ENCODE measurements at places on chromosomes 16 and 17.

DNA sequence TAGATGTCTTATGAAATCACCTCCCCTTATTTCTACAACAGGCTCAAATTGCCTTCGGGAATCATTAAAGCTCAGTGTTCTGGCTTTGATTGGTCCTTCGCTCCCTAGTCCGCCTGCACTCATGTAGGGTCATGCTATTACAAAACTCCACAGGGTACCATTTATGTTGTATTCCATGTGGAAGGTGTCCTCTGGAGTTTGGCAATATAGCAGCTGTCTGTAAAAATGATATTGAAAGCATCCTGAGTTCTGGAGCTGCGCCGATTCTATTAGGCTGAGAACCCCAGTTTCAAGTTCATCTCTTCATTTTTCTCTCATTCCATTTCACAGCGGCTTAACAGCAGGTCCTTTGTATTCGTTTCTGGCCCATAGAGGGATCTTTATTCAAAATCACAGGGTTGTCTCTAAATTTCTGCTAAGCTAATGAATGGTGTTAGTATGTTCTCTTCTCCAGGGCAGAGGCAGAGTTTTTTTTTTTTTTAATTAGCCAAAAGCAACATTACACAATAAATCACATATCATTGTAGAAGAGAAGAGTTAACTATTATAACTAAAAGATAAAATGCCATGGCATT lies 71.9 kb upstream of the TEKT1 start:
- DNase-seq, result no peak

- DNase-seq, result no peak
Measured at GRCh38 chr17:6924208-6924607, 71.6 kb upstream of the ALOX12 start.

- DNase-seq, result no peak
Measured at GRCh38 chr16:5678371-5678770, 580.8 kb upstream of the EEF2KMT start.

- no peak for DNase-seq
Measured at GRCh38 chr16:10169904-10170410, 12.3 kb downstream of the GRIN2A start.

DNA sequence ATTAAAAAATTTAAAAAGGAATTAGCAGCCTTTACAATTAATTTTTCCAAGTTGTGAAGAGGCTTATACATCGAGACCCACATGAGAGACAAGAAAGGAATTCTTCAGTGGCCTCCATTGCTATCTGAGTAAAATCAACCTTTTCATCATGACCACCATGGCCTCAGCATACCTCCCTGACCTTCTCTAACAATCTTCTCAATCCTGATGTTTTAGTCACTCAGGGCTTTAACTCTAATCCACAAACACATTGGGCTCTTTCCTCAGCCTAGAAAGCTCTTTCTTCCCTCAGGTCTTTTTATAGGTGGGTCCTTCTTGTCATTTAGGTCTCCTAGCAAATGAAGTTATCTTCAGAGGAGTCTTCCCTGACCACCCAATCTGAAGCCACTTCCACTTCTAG lies 46.4 kb downstream of the SPOP start:
- DNase-seq, result no peak

DNA sequence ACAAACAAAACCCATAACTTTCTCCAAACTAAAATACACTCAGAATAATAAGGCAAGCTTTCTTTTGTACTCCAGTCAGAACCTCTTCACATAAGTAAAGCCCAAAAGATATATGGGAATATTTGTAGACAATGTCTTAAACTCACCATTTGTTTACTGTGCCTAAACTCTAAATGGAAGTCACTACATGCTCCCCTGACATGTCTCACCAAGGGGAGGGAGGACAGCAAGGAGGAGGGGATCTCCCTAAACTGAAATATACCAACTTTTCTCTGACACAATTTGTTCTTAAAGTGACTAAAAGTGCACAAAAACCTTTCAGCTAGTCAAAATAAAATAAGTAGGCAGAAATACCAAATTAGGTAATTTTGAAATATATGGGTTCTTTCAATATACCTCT lies 38.5 kb downstream of the GRB7 start:
- DNase-seq, result no peak

DNA sequence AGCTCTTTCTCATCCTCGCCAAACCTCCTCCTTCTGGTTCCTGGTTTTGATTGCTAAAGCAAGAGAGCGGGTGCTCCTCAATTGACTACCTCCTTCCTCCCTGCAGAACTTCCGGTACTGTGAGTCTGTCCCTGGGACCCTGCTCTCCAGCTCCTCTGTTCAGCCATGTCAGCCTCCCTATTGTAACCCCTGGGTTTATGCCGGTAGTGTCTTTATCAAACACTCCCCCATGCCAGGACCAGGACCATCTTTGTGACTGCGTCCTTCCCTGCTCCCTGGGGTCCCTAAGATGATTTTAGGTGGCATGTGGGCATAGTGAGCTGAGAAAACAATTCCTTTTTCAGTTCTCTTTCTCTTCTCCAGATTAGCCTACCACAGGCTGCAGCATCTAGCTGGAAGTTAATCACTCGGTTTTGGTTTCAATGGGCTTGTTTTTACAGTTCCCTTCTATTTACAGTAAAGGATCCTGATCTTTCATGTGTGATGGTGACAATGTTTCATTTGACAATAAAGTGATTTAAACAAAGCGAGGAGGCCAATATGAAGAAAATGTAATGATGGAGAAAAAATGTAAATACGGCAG lies 27.7 kb upstream of the IL21R start:
- peak; percentile 35 for DNase-seq

DNA sequence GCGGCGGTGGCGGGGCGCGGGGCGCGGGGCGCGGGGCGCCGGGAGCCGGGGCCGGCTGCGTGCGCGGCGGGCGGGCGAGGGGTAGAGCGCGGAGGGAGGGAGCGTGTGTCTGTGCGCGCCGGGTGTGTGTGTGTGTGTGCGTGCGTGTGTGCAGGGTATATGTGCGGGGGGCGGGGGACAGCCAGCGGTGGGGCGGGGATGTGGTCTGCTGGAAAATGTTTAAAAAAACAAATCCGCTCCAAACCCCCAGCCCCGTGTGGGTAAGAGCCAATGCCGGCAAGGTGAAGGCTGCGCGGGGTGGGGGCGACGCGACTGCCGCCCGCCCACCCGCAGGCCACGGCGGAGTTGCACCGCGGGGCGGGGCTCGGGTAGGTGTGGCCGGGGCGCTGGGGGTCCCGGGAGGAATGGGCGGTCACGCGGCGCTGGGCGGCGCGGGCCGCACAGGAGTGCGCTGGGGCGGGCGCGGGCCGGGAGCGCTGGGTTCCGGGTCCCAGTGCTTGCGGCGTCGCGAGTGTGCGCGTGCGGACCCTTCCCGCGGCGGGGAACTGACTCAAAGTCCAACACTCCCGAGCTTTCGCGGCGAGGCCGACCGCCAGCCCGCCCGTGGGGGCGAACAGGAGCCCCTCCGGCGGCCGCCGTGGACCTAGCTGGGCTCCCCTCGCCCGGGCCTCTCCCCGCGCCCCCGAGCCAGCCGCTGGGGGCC lies at the start of gene CYGB:
Gene CYGB, minus strand, starts transcription at position 132 of the 703 bp plus-strand sequence. CDS start 167 bp downstream, outside the sequence.
- DNase-seq, result no peak

DNA sequence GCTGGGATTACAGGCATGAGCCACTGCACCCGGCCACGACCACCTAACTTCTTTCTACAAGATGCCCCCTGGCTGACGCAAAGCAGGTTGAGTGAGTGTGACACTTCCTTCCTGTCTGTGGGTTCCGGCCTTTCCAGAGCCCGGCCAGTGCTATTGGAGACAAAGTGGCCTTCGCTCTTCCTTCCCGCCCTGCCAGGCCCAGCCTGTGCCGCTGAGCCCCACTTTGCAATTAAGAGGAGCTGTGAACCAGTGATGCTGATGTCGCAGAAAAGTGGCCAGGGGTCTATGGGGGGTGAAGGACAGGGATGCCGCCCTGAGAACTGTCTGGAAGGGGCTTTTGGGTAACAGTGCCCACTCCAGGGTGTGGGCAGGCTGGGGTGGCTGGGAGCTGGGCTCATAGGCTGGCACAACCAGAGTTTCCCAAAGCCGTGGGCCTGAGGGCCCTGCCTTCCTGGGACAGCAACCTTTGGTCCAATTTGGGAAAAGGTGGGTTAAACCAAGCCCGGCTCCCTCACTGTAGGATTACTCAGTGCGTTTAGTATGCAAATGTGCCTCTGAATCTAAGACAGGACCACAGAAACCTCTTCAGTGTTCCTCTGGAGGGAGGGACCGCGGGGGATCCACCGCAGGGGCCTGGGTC lies 174.9 kb downstream of the SEC14L1 start:
- peak; percentile 6 for DNase-seq

DNA sequence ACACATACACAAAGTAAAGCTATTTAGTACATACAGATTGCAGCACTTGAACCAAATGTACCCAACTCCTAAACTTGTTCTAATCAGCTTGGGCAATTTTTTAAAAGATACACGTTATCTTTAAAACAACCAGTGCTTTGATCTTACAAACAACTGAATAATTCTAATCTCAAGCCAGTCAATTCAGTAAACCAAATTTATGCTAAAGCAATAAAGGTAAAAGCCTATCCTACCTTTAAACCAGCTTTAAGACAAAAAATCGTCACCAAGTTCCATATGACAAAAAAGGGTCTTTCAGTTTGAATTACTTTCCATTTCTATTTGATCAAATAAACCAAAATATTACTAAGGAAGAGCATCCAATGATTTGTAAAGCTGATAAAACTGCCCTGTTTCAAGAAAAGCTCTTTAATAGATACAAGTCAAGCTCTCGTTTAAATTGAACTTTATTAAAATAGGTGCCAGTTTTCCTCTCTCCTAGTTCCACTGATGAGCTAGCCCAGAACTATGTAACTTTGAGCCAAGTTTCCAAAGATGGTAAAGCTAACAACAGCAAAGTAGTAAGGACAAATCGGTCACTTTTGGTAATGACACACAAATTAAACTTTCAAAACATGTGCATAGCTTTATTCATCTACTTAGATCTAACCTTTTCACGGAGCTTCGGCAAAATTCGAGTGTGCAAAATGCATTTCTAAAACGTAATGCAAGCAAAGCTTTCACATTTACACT lies 10.2 kb downstream of the CRYBA1 start:
- DNase-seq, result no peak

GRCh38 chr17:6940186-6940649 lies 55.6 kb upstream of the ALOX12 start:
- DNase-seq, result no peak

GRCh38 chr17:47707884-47708283 lies 13.9 kb downstream of the TBKBP1 start:
- no peak for DNase-seq

GRCh38 chr17:43608313-43608712 lies 53.4 kb downstream of the MEOX1 start:
- DNase-seq, result no peak

- no peak for DNase-seq
Measured at GRCh38 chr17:38943607-38944006, 18.2 kb downstream of the LASP1NB start.

- DNase-seq, result no peak
Measured at GRCh38 chr17:7083592-7083991, 3.5 kb upstream of the CLEC10A start.

- DNase-seq, result peak; percentile 63
Measured at GRCh38 chr17:42775534-42776098, 2.4 kb downstream of the VPS25 start.

DNA sequence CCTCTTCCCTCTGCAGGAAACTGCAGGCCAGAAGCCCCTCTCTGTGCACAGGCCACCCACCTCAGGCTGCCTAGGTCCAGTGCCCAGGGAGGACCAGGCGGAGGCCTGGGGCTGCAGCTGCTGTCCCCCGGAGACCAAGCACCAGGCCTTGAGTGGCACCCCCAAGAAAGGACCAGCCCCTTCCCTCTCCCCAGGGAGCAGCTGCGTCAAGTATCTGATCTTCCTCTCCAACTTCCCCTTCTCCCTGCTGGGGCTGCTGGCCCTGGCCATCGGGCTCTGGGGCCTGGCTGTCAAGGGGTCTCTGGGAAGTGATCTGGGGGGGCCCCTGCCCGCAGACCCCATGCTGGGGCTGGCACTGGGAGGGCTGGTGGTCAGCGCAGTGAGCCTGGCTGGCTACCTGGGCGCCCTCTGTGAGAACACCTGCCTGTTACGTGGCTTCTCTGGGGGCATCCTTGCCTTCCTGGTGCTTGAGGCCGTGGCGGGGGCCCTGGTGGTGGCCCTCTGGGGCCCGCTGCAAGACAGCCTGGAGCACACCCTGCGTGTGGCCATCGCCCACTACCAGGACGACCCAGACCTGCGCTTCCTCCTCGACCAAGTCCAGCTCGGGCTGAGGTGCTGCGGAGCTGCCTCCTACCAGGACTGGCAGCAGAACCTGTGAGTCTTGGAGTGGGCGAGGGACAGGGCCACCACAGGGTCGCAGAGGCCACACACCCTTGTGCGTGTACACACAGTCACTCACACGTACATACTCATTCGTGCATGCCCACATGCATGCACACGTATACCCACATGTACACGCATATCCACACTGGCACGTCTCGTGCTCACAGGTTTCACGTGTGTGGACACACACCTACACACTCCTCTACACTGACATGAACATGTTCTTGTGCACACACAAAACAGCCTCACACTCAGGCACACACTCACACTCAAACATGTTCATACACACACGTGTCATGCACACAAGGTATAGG lies 8.3 kb downstream of the TSPAN10 start:
- DNase-seq, result no peak

DNA sequence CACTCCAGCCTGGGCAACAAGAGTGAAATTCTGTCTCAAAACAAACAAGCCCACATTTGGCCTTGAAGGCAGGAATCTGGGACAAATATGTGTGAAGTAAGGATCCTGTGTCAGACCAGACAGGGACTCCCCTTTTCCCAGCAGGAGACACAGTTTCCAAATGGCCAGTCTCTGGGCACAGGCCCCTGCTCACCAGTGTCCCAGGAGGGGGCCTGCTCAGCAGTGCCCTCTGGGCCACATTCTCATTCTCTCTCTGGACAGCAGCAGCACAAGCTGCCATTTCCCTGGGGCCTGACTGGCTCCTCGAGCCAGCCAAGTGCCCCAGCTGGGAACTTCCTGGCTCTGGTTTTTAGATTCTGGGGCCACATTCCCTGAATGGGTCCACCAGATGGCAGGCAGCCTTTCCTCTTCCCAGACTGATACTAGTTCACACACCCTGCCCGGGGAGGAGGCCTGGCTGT lies 11.7 kb upstream of the MNT start:
- no peak for DNase-seq

GRCh38 chr17:32915245-32915644 lies 12.7 kb upstream of the TMEM98 start:
- no peak for DNase-seq

DNA sequence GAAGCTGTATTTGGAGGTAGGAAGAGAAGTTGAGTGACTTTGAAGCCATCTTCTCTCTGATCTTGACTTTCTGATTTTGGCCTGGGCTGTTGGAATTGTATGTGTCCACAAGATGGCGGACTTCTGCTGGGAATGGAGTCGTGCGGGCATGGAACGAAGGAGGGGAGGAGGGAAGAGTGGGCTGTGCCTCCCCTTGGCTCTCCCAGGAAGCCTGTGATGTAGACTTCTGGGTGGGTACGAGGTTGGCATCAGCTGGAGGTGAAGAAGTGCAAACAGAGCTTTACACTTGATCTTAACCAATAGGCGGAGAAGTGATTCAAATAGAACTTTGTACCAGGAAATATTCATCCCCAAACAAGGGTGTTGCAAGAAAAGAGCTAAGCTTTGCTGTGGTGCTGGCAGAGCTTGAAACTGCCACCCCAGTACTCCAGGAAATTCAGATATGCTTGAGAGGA lies 7.4 kb upstream of the TMEM220 start:
- peak; percentile 13 for DNase-seq
